ENCODE measurements at places on chromosomes 3 and 15. TPM values are rescaled to one million over a fixed set of nuclear protein-coding genes. Genes with fewer than 3 reads are reported as not detected.

DNA sequence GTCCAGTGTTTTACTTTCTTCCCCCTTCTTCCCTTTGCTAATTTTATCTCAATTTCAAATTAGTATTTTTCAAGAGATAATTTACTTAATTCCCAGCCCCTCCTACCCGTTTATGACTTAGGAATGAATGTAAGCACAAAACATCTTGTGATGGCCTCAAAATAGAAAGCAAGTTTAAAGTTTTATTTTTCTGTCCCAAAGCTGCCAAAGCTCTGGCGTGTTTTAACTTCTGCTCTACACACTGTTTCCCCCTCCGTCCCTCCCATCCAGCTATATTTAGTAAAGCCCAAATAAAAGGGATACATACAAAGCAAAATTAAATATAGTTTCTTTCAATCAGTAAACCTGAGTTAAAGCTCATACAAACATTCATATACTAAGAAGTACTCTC, 59.9 kb downstream of the IGF2BP2 start:
- DNase-seq: no peak

GRCh38 chr3:117302428-117302827, 592.8 kb downstream of the TUSC7 start:
- DNase-seq: no peak

GRCh38 chr3:169192643-169193042, 470.9 kb downstream of the MECOM start:
- DNase-seq: no peak

The SCAMP5 gene
- total RNA-seq: 2.0 TPM

- DNase-seq: no peak
Observed at GRCh38 chr3:181265750-181266333, 276.3 kb upstream of the DNAJC19 start.

The MTHFS gene
- 32.2 TPM for total RNA-seq

The CD96 gene
- total RNA-seq: 79.1 TPM

- no peak for DNase-seq
Observed at GRCh38 chr15:78641102-78641748, at the start of gene CHRNB4. Gene CHRNB4, minus strand, starts transcription at chr15:78641210. Its CDS starts 77 bp downstream, at chr15:78641133.

DNA sequence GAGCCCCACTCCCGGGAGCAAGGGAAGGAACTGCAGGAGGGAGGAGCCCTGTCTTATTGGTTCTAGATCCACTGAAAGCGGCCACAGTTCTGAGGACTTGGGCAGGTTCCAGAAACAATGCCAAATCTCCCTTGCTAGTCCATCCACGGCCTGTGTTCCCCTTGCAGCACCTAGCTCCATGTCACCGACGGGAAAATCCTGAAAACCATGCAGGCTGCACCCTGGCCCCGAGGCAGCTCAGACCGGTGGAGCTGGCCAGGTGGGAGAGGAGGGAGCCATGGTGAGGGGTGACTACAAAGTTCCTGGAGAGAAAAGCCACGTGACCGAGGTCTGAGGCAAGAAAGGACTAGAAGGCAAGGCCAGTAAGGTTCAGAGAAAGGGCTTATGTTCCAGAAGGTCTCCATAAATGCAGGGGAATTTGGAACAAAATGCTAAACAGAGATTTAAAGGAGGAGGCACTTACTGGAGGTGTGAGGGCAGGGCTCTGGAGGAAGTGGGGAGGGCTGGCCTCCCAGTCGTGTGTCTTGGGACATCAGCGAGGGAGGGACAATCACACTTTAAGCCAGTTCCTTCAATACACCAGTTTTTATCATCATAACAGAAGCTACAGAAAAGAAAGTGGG, 5.4 kb downstream of the MGLL start:
- no peak for DNase-seq

- no peak for DNase-seq
Observed at GRCh38 chr15:68385240-68385561, 46.8 kb downstream of the ITGA11 start.

The IL17RB gene
- total RNA-seq: 1.2 TPM

GRCh38 chr3:37566730-37567129, 294.9 kb upstream of the CTDSPL start:
- no peak for DNase-seq

DNA sequence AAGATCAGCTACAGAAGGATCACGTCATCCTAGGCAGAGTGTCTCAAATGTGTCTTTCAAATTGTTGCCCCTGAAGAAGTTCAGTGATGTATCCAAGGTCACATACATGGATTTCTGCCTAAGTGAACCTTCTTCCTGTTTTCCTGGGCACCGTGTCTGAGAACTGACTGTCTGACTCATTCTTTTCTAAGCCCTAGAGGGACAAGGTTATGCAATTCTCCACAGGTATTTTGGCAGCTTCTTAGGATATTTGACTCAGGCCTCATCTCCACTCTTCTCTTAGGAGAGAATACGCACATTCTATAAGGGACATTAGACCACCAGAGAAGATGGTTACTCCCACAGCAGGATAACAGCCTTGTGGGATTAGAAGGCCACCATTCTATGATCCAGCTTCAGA, 391.9 kb upstream of the THBS1 start:
- no peak for DNase-seq

The ATP8B4 gene
- 52.9 TPM for total RNA-seq

DNA sequence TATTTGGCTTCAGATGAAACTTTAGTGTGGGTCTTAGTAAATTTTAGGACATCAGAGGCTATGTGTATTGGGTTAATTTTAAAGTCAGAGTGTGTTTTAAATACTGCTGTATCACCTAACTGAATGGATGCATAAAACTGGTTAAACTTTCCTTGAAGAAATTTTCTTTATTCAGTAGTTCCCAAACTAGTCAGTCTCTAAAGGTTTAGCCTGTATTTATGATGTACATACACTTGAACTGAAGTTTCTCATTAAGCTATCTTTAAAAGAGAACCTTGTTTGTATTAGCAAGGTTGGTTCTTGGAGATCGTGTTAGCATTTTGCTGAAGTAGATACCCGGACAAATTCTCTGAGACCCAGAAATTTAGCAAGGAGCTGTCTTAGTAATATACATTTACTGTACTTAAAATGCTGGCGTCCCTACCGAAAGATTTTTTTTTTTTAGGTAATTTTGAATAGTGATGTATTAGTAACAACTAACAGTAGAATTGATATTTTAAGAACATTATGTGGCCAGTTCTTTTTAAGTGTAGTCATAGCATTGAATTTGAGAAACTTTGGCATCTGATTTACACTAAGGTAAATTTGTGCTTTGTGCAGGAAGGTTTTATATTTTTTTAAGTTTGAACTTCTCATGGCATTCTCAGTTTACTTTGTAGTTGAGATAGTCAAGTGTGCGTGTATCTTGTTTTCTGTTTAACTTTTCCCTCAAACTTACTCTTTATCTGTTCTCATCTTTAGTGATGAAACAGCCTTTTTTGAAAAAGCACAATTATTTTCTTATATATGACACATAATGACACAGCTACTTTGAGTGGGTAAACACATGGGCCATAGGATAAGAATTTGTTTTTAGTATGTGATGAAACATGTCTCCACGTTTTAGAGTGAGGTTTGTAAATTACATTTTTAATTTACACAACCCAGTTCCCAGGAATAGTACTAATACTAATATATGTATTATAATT, 2.9 kb downstream of the DIPK2A start:
- no peak for DNase-seq

- no peak for DNase-seq
Observed at GRCh38 chr15:23095796-23096195, 40.8 kb downstream of the GOLGA6L1 start.

- DNase-seq: no peak
Observed at GRCh38 chr3:78257951-78258530, 1218.1 kb downstream of the ROBO2 start.

The SERPINI1 gene
- 0.71 TPM for total RNA-seq
